ENCODE measurements at places on chromosomes 3 and 15.

DNA sequence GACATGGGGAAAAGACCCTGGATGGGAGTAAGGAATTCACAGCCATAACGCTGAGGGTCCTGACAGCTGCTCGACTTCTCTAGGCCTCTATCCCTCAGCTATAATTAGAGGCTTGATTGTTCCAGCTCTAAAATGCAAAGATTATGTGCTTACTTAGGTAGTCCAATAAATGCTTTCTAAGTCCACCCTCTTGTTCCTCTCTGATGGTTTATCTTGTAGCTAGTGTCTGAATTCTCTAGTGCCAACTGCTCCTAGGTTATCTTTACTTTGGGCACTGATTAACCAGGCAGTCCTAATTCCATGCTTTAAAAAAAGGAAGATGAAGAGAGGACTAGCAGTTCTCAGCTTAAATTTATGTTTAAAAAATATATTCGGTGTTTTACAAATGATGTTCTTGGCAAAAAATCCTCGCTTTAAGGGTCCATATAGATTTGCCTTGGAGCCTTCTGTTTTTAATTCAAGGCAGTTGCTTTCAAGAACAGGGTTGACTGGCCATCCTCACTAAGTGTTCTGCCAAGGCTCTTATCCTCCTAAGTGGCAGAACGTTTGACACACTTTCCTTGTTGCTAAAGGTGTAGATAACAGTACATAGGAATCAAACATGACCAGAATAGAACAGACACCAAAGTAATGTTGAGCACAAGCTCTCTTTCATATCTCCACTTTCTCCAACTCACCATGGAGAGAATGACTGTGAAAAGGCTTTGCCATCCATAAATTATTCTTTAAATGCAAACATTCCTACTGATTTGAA, 60.6 kb downstream of the THRB start:
- no peak for ATAC-seq

- ATAC-seq, result no peak
Measured at GRCh38 chr3:99031778-99032177, 130.3 kb upstream of the DCBLD2 start.

GRCh38 chr3:185813691-185814215, 11.1 kb downstream of the IGF2BP2 start:
- ATAC-seq, result no peak

DNA sequence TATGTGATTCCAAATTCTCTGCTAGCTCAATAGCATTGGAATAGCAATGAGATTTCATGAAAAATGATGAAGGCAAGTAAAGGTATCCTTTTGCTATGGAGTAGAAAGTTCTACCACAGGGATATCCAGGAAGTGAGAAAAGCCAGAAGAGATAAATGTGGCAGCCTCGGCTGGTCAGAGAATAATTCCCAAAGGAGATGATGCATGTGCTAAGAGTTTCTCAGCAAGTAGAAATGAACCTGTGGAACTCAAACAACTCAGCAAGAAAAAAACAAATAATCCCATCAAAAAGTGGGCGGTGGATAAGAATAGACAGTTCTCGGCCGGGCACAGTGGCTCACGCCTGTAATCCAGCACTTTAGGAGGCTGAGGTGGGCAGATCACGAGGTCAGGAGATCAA, 38.2 kb downstream of the ALS2CL start:
- no peak for ATAC-seq

GRCh38 chr3:22996920-22997571, 206.1 kb upstream of the UBE2E2 start:
- no peak for ATAC-seq

GRCh38 chr3:16820485-16820884, 64.3 kb upstream of the PLCL2 start:
- no peak for ATAC-seq

- no peak for ATAC-seq
Measured at GRCh38 chr3:89002191-89002590, 105.2 kb upstream of the EPHA3 start.
